Renal cortex interstitium (tissue), 15 donors: ENCODE measurements at places on chromosomes 2 and 18. TPM values are rescaled to one million over a fixed set of nuclear protein-coding genes. Genes with fewer than 3 reads are reported as not detected.

Gene GPBAR1
- 2.0 TPM for polyA plus RNA-seq

Gene CIB4
- 0.33 TPM for polyA plus RNA-seq

Gene MRPL33
- 153 TPM for polyA plus RNA-seq

Gene KIAA2012
- 0.06 TPM for polyA plus RNA-seq

Gene KCNK3
- polyA plus RNA-seq: 3.3 TPM

Gene LIMS3
- 5.7 TPM for polyA plus RNA-seq

Gene MMADHC
- polyA plus RNA-seq: 112 TPM

Gene FSIP2
- 3.0 TPM for polyA plus RNA-seq

Gene GKN2
- polyA plus RNA-seq: not detected

Gene LOXHD1
- 0.53 TPM for polyA plus RNA-seq
